T-helper 17 cell (primary cell): ENCODE measurements at places on chromosomes 7 and 10.

DNA sequence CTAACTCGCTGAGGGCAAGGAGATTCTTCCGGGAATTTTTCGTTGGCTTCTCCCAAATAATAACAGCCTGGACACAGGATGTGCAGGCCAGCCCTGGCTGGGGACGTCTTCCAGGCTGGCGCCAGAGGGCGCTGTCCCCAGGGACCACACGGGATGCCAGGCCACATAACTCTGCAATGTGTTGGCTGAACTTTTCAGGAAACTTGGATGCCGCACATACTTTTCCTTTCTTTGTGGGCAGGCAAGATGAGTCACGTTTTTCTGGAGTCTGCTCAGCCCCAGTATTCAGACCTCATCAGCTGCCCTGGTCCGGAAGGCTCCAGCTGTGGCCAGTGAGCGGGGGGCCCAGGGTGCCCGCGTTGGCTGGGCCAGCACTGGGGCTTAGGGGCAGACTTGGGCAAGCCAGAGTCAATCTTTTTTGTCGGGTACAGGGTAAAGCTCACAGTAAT, 122.7 kb downstream of the PRKAG2 start:
- no peak for DNase-seq
- peaks cover 21% of the 10 kb centered on the region for H3K4me1 ChIP-seq
- H3K36me3 ChIP-seq: peaks cover 2% of the 10 kb centered on the region
- no peak overlapping the region for H3K4me3 ChIP-seq

DNA sequence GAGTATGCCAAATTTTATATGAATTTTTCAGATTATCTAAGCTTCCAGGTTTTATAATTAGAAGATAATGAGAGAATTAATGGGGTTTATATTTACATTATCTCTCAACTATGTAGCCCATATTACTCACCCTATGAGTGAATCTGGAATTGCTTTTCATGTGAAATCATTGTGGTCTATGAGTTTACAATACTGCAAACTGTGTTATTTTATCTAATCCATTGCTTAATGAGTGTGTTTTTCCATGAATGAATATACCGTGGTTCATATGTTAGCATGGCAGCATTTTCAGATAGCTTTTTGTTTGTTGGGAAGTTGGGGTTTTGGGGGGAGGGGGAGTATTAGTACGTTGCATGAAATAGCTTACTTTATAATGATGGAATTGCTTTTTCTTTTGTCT, 44.5 kb downstream of the FGFBP3 start:
- H3K27ac ChIP-seq: no peak overlapping the region
- no peaks in the 10 kb centered on the region for H3K36me3 ChIP-seq
- H3K4me1 ChIP-seq: peaks cover 3% of the 10 kb centered on the region
- no peaks in the 10 kb centered on the region for H3K27me3 ChIP-seq
- H3K4me3 ChIP-seq: no peak overlapping the region

- no peak for DNase-seq
- no peaks in the 10 kb centered on the region for H3K27me3 ChIP-seq
- no peak overlapping the region for H3K27ac ChIP-seq
- no peak overlapping the region for H3K4me3 ChIP-seq
These were observed 181.3 kb downstream of the TAX1BP1 start for GRCh38 chr7:27921081-27921836.

GRCh38 chr10:28403090-28403489, 100.2 kb upstream of the MPP7 start:
- peaks cover 5% of the 10 kb centered on the region for H3K36me3 ChIP-seq
- H3K27ac ChIP-seq: no peak overlapping the region
- H3K27me3 ChIP-seq: peaks cover 20% of the 10 kb centered on the region
- no peaks in the 10 kb centered on the region for H3K4me1 ChIP-seq
- no peak for DNase-seq

DNA sequence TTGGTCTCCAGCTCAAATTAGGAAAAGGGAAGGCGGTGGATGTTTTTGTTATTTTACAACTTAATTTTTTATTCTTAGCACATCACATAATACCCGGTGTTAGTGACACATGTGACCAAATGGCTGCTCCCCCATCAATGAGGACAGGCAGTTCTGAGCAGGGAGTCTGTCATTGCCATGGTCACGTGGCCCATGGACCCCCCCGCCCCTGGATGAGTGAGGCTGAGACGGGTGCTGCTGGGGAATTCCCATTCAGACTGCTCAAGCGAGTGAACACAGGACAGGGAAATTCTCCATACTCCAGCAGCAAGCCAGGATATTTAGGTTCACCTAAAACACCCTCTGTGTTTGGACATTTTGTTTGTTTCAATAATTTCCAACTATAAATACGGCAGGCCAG, 34.7 kb upstream of the SLC35B4 start:
- peaks cover 42% of the 10 kb centered on the region for H3K27me3 ChIP-seq
- H3K36me3 ChIP-seq: peaks cover 6% of the 10 kb centered on the region
- no peak for DNase-seq
- H3K4me1 ChIP-seq: peaks cover 5% of the 10 kb centered on the region
- H3K4me3 ChIP-seq: no peak overlapping the region

- no peaks in the 10 kb centered on the region for H3K36me3 ChIP-seq
- DNase-seq: no peak
- peaks cover 35% of the 10 kb centered on the region for H3K27me3 ChIP-seq
- no peak overlapping the region for H3K4me3 ChIP-seq
- no peaks in the 10 kb centered on the region for H3K4me1 ChIP-seq
- no peak overlapping the region for H3K27ac ChIP-seq
These were observed 337.4 kb upstream of the PODXL start for GRCh38 chr7:131893631-131894340.

GRCh38 chr7:467856-468545, 51.6 kb downstream of the PDGFA start:
- no peak overlapping the region for H3K27ac ChIP-seq
- no peaks in the 10 kb centered on the region for H3K27me3 ChIP-seq
- H3K36me3 ChIP-seq: no peaks in the 10 kb centered on the region
- no peaks in the 10 kb centered on the region for H3K4me1 ChIP-seq
- no peak overlapping the region for H3K4me3 ChIP-seq

- no peaks in the 10 kb centered on the region for H3K27me3 ChIP-seq
- H3K36me3 ChIP-seq: peaks cover 6% of the 10 kb centered on the region
- H3K4me1 ChIP-seq: peaks cover 8% of the 10 kb centered on the region
- no peak for DNase-seq
- no peak overlapping the region for H3K27ac ChIP-seq
- no peak overlapping the region for H3K4me3 ChIP-seq
These were observed 57.4 kb downstream of the GNA12 start for GRCh38 chr7:2786607-2787116.

DNA sequence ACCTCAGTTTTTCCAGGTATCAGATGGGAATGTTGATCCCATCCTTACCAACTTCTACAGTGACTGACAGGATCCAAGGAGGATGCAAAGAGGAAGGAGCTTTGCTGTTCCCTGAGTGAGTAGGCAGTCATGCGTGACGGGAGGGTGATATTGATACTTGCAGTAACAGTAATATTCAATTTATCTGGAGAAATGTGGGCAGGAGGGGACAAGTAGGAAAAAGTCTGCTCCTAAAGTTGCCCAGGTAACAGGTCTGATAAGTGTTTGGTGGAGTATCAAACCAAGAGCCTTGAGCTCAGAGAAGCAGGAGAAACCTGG, 3.3 kb upstream of the ZCCHC24 start:
- H3K4me1 ChIP-seq: peaks cover 23% of the 10 kb centered on the region
- DNase-seq: no peak
- peaks cover 2% of the 10 kb centered on the region for H3K36me3 ChIP-seq

- H3K27me3 ChIP-seq: no peaks in the 10 kb centered on the region
- peaks cover 3% of the 10 kb centered on the region for H3K36me3 ChIP-seq
- H3K4me1 ChIP-seq: peaks cover 10% of the 10 kb centered on the region
These were observed 46.1 kb downstream of the ARMH3 start for GRCh38 chr10:102009801-102010425.

DNA sequence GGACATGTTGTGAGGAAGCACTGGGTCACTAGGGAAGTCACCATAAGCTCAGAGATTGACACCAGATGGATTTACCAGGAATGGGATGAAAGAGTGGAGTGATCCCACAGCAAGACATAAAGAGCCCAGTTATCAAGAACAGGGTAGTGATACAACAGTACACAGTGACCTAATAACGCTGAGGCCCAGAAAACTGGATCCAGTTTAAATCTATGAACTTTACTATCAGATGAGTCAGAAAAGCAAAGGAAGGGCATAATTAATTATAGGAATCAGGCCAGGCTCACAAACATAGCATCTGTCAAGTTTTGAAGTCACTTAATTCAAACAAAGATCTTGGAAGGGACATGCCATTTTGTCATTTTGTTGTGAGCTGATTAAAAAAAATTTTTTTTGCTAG, 73.5 kb downstream of the LRRN3 start:
- no peak for DNase-seq
- no peaks in the 10 kb centered on the region for H3K4me1 ChIP-seq
- no peaks in the 10 kb centered on the region for H3K36me3 ChIP-seq
- H3K27ac ChIP-seq: no peak overlapping the region
- no peaks in the 10 kb centered on the region for H3K27me3 ChIP-seq

DNA sequence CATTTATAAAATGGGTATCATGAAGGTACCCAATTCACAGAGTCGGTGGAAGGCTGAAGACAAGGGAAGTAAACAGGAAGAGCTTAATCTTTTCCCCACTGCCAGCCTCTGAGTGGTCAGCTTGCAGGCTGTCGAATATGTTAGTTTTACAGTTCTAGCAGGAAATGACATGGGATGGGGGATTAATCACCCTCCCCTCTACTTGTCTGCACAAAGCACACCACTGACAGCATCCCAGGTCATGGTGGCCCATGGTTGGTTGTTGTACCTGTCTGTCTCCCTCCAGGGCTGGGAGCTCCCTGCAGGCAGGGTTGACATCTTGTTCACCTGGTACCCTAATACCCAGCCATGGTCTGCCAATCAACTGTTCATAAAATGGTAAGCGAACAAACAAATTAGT, 55.6 kb downstream of the GRB10 start:
- no peak overlapping the region for H3K27ac ChIP-seq
- no peaks in the 10 kb centered on the region for H3K36me3 ChIP-seq
- no peak overlapping the region for H3K4me3 ChIP-seq
- no peak for DNase-seq

GRCh38 chr10:74011770-74012169, 13.9 kb downstream of the VCL start:
- DNase-seq: no peak
- H3K27ac ChIP-seq: no peak overlapping the region
- peaks cover 40% of the 10 kb centered on the region for H3K4me1 ChIP-seq
- H3K36me3 ChIP-seq: no peaks in the 10 kb centered on the region
- H3K4me3 ChIP-seq: no peak overlapping the region

DNA sequence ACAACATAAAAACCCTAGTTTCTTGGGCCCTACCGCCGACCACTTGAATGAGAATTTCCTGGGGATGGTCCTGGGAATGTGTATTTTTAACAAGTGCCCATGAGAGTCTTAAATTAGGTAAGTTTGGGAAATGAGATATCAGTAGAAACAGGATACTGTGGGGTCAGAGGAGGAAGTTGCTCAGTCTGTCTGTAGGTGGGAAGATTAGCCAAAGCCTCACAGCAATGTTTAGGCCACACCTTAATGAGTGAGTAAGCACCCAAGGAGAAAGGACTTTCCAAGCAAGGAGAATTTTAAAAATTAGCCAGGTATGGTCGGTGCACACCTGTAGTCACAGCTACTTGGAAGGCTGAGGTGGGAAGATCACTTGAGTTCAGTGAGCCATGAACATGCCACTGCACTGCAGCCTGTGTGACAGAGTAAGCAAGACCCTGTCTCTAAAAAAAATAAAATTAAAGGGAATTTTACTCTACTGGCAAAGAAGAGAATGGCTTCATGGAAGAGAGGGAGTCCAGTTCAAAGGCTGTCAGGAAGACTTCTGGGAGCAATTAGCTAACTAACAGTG, 31.9 kb downstream of the PAPSS2 start:
- no peak overlapping the region for H3K4me3 ChIP-seq
- H3K27ac ChIP-seq: no peak overlapping the region
- H3K4me1 ChIP-seq: no peaks in the 10 kb centered on the region
- no peak for DNase-seq
- H3K36me3 ChIP-seq: peaks cover 2% of the 10 kb centered on the region
- peaks cover 5% of the 10 kb centered on the region for H3K27me3 ChIP-seq

DNA sequence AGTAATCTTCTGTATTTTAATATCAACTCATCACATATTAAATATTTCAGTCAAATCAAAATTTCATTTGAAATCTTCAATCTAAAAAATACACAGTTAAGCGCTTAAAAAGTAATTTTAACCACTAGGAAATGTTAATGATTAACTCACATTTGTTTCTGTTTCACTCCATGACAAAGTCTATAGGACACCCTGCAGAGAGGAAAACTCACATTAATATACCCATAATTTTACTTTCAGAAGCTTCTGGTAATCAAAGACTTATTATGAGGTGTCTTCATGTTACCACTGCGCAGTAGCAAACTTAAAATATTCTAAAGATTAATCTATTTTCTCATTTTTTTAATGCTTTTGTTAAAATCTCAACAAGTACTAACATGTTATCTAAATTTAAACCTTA, 41.0 kb upstream of the ZNF518A start:
- DNase-seq: no peak
- H3K27me3 ChIP-seq: peaks cover 23% of the 10 kb centered on the region
- peaks cover 4% of the 10 kb centered on the region for H3K4me1 ChIP-seq
- H3K27ac ChIP-seq: peak overlapping the region; percentile 96

DNA sequence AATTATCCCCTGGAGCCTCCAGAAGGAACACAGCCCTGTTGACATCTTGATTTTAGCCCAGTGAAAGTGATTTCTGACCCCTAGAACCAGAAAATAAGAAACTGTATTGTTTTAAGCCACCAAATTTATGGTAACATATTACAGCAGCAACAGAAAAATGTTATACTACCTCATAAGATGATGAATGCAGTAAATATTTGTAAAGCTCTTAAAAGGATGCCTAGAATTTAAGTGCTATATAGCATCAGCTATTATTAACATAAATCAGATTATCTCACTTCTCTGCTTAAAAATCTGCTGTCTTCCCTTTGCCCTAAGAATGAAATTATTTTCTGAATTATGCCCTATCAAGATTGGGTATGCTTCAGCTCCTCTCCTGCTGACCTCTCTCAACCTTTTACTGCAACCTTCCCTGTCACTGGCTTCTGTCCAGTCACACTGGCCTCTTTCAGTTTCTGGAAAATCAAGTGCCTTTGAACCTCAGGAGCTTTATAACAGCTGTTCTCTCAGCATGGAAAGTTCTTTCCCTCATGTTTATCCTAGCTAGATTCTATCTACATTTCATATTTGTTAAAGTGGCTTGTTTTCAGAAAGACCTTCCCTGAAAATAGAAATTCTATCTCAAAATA, 78.9 kb downstream of the GPR37 start:
- no peak for DNase-seq
- H3K4me1 ChIP-seq: no peaks in the 10 kb centered on the region
- H3K27ac ChIP-seq: no peak overlapping the region
- no peaks in the 10 kb centered on the region for H3K36me3 ChIP-seq

GRCh38 chr10:102152545-102152890, 329 bp downstream of the NOLC1 start:
- peaks cover 4% of the 10 kb centered on the region for H3K36me3 ChIP-seq
- H3K4me1 ChIP-seq: peaks cover 38% of the 10 kb centered on the region
- H3K4me3 ChIP-seq: peak overlapping the region; percentile 95
- H3K27me3 ChIP-seq: no peaks in the 10 kb centered on the region
- peak overlapping the region; percentile 98 for H3K27ac ChIP-seq
